ENCODE measurements at places on chromosomes 6 and 20. TPM values are rescaled to one million over a fixed set of nuclear protein-coding genes. Genes with fewer than 3 reads are reported as not detected.

FNDC11 gene
- 147 TPM for polyA plus RNA-seq

BPIFB4 gene
- 1.7 TPM for polyA plus RNA-seq

HLA-DQA2 gene
- 27.3 TPM for polyA plus RNA-seq

RUNX2 gene
- polyA plus RNA-seq, result 6.0 TPM

MUC21 gene
- polyA plus RNA-seq, result 0.12 TPM

DCBLD1 gene
- 16.6 TPM for polyA plus RNA-seq

WFDC12 gene
- polyA plus RNA-seq, result not detected

ZNF133 gene
- 17.1 TPM for polyA plus RNA-seq

NKX2-2 gene
- polyA plus RNA-seq, result not detected

GFOD1 gene
- polyA plus RNA-seq, result 2.5 TPM

CRISP3 gene
- polyA plus RNA-seq, result not detected

HMGN3 gene
- 132 TPM for polyA plus RNA-seq

OXT gene
- 1.7 TPM for polyA plus RNA-seq

SLC22A16 gene
- 49.5 TPM for polyA plus RNA-seq

SNAP25 gene
- polyA plus RNA-seq, result 8.0 TPM

TOMM6 gene
- 233 TPM for polyA plus RNA-seq

SLC22A2 gene
- 0.34 TPM for polyA plus RNA-seq

FNDC1 gene
- 4.9 TPM for polyA plus RNA-seq

IL17A gene
- not detected for polyA plus RNA-seq

KCNK16 gene
- not detected for polyA plus RNA-seq

RNF39 gene
- polyA plus RNA-seq, result 2.7 TPM

RAMACL gene
- not detected for polyA plus RNA-seq

FAM217A gene
- 35.3 TPM for polyA plus RNA-seq

PRL gene
- polyA plus RNA-seq, result 2.4 TPM

RAET1E gene
- 0.30 TPM for polyA plus RNA-seq

ADGRB3 gene
- polyA plus RNA-seq, result 3.2 TPM

POU5F1 gene
- polyA plus RNA-seq, result 3.0 TPM

TCFL5 gene
- polyA plus RNA-seq, result 184 TPM

IMPG1 gene
- polyA plus RNA-seq, result 0.29 TPM

TFAP2A gene
- polyA plus RNA-seq, result 3.3 TPM

EEF1A2 gene
- 19.1 TPM for polyA plus RNA-seq

CEP43 gene
- 105 TPM for polyA plus RNA-seq

TFAP2C gene
- polyA plus RNA-seq, result 1.4 TPM

GHRH gene
- not detected for polyA plus RNA-seq

TBX18 gene
- 3.9 TPM for polyA plus RNA-seq

MYL9 gene
- 594 TPM for polyA plus RNA-seq

MYT1 gene
- polyA plus RNA-seq, result 2.9 TPM

CCN5 gene
- 52.0 TPM for polyA plus RNA-seq

COL21A1 gene
- 7.1 TPM for polyA plus RNA-seq

DEFB115 gene
- polyA plus RNA-seq, result not detected

TTK gene
- polyA plus RNA-seq, result 34.6 TPM

CDS2 gene
- 55.0 TPM for polyA plus RNA-seq

PHF1 gene
- polyA plus RNA-seq, result 216 TPM

RAB44 gene
- 0.09 TPM for polyA plus RNA-seq

LRRC73 gene
- polyA plus RNA-seq, result 50.6 TPM

RIMS1 gene
- polyA plus RNA-seq, result 10.0 TPM

PCED1A gene
- 20.8 TPM for polyA plus RNA-seq

PACSIN1 gene
- polyA plus RNA-seq, result 2.1 TPM

TAB2 gene
- 45.1 TPM for polyA plus RNA-seq

INSM1 gene
- polyA plus RNA-seq, result 0.84 TPM
